ENCODE measurements at places on chromosomes 13 and 19.

GRCh38 chr19:33436360-33437345 is 63.1 kb downstream of the CEBPG start:
- peak; percentile 61 for DNase-seq

- DNase-seq = no peak
Observed at GRCh38 chr19:16369306-16369663, 44.7 kb downstream of the KLF2 start.

GRCh38 chr13:91627952-91628739 is 229.7 kb downstream of the GPC5 start:
- DNase-seq = no peak

- DNase-seq = peak; percentile 36
Observed at GRCh38 chr19:39996218-39996810, 546 bp upstream of the ZNF546 start.

DNA sequence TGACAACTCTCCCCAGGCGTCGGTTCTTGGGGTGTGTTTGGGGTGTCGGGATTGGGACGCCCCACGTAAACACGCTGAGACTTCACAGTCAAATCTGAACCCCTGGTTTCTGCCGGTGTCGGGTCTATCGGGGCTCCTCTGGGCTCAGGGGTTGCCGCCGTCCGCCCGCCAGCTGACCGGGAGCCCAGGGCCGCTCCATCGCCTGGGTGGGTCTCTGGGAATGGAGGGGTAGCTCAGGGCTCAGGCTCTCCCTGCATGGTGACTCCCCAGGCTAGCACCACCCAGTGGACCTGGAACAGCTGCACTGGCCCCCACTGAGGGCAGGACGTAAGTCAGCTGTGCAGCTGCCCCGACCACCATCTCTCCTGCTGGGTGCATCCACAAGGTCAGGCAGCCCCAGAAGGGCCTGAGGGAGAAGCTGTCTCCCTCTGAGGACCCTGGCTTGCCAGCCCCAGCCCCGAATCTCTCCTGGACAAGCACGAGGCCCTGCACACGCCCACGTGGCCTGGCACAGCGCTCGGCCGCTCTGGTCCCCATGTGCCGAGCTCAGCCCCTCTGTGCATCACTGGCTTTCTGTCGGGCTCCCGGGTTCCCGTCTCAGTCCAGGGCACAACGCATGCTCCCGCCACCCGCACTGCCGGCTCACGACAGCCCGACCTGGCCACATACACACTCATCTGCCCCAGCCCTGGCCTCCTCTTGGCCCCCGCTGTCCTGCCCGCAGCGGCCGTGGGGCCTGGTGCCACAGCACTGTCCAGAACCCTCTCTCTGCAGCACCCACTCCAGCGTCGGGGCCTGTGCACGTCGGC is 6.1 kb downstream of the RNF126 start:
- no peak for DNase-seq

DNA sequence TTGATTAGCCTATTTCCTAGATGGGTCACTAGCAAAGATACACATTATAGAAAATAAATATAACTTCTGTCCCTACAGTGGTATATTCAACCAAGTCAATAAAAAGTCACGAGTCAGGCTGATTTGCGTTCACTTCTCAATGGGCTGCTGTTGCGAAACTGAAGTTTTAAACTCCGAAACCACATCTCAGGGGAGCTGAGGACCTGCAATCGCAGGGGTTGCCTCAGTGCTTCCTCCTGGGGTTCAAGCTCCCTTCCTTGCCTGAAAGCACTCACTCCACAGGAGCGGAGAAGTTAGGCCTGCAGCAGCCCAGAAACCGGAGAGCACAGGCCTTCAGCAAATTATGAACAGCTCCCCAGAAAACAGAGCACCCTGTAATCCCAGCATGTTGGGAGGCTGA is 39.6 kb downstream of the RAB20 start:
- DNase-seq = no peak

- no peak for DNase-seq
Observed at GRCh38 chr13:109646423-109646822, 140.0 kb downstream of the IRS2 start.

DNA sequence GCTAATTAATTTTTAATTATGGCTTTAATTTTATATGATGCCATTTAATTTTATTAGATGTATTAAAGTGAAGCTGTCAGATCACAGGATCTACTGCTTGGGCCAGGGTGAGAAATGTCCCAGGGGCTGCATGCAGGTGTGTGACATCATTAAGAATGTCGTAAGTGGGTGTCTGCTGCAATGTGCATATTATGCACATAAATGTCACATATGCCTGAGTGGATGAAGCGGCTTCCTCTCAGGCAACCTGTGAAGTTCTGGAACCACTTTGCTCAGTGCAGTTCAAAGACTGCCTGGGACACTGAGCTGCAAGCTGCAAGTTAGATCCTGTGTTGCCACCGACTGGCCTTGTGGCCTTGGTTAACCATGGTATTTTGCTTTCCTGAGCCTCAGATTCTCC is 355.0 kb downstream of the UQCRFS1 start:
- no peak for DNase-seq

DNA sequence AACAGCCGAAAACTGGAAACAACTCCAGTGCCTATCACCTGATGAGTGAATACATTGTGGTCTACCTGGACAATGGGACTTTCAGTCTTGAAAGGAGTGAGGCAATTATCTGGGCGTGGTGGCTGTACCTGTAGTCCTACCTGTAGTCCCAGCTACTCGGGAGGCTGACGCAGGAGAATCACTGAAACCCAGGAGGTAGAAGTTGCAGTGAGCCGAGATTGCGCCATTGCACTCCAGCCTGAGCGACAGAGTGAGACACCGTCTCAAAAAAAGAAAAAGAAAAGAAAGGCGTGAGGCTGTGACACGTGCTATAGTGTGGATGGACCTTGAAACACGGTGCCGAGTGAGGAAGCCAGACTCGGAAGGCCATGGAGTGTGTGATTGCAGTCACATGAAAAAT is 4.1 kb upstream of the NTN5 start:
- no peak for DNase-seq

GRCh38 chr13:113034451-113035212 is 65.6 kb downstream of the MCF2L start:
- peak; percentile 59 for DNase-seq

DNA sequence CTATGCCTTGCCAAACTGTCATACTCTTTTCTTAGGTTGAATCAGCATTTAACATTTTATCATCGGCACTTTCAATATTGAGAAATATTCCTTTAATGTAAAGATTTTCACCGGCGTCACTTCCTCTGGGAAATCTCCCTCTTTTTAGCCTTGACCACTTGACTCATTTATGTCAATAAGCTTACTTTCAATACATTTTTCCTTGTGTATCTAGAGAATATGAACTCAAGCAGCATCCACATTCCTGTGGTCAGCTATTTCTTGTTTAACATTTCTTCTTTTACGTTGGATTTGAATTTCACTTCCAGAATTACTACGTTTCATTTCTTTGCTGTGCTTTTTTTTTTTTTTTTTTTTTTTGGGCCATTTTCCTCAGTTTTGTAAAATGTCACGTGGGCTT is 271.2 kb upstream of the HTR2A start:
- DNase-seq = no peak

DNA sequence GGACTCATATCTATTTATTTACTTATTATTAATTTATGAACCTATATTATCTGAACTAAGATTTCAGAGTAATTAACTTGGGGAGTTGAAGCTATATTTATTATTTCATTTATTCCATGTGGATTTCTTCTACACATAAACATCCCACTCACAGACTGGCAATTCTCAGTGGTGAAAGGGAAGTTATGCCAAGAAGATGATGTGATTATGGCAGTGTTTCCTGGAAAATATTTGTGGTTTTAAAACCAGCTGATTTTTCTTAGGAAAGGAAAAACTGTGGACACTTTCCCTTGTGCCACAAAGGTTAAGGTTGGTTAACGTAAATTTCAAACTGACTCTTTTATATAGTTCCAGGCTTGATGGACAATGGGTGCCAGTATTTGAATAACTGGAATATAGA is 513.1 kb downstream of the SLITRK6 start:
- DNase-seq = no peak

All from BE2C (cell line).